NCI-H1092 treated with DMSO at 0.1 percent for 48 hours (cell line): ENCODE measurements at places on chromosomes 5 and 9.
A peak's percentile ranks its signal among the peaks of the same experiment; 100 is the strongest.

DNA sequence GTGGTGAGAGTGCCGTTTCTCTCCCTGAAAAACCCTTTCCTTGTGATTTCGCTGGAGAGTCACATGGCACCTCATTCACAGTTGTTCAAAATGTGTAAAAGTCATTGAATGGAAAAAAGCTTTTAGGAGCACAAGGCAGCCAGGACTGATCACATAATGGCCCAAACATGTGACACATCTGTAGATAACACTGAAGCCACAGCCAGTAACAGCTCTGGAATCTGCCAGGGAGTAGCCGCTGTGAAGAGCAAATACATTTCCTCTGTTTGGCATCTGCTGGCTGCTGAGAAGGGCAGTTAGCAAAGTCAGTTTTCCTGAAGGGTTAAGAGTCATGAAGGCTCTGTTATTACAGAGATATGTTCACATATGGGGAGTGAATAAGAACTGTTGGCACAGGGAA lies 271.8 kb downstream of the NNT start:
- DNase-seq: no peak

GRCh38 chr5:78328585-78329173 lies 31.7 kb upstream of the SCAMP1 start:
- no peak for DNase-seq

DNA sequence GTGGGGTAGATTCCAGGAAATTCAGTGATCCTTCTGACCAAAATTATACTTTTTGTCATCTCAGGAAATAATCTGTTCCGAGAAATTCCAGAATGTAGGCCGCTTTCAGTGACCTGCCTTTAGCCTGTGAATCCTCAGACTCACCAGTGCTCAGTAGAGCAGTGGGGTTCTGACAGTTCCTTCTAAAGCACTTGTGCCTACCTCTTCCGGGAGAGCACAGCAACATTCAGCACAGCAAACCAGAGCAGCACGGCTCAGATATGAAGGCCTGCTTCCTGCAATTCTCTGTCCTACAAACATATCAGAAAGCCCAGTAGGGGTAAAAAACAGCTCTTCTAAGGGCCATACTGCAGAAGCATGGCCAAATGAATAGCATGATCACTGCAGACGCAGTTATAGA lies 15.0 kb downstream of the FANCC start:
- DNase-seq: no peak

DNA sequence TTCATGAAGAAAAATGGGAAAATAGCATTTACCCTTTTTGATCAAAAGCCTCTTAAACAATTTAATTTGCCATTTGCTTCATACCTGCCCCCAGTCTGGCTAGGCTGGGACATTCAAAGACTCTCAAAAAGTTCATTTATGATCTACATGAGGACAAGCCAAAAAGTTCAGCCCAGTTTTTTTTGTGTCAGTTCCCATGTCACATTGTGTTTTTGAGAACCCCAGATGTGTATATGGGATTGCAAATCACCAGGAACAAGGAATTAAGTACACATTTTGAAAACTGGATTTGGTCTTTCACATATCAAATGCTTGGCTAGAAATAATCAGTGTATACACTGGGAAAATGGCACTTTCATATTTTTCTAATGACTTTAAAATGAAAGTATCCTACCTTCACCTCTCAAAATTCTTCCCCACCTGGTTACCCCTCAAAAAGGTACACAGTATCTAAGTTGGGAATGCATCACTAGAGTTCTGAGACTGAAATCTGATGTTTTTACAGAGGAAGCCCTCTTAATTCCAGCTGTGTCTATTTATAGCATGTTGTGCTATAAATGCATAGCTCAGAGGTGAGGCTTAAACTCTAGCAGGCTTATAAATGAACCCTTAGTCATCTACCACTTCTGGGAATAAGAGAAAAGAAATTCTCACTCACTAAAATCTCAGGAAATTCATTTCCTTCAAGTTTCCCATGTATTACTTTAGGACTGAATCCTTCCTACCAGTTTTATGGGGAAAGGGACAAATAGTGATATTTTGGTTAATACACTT lies 9.3 kb downstream of the STOM start:
- DNase-seq: no peak

GRCh38 chr5:170297589-170298462 lies at the start of gene LCP2:
LCP2 (minus strand) TSS chr5:170297777; CDS start chr5:170297611, 166 bp downstream.
- DNase-seq: no peak

DNA sequence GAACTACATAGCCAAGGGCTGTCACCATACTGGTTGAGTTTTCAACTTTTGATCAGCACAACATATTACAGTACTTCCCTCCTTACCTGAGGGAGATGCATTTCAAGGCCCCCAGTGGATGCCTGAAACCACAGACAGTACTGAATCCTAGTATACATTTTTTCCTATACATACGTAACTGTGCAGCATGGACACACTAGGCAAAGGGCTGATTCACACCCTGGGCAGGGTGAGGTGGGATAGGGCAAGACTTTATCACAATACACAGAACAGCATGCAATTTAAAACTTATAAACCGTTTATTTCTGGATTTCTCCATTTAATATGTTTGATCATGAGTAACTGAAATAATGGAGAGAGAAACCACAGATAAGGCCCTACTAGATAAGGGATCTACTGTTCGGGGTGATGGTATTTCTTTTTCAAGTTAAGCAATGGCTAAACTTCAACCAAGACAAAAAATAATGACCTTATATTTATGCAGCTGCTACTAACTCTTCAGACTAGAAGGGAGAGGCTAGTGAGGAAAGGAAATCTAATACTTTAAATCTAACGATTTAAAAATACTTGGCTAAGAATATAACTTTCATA lies 186.9 kb upstream of the GNA14 start:
- no peak for DNase-seq

- no peak for DNase-seq
These were observed 14.9 kb downstream of the LHFPL2 start for GRCh38 chr5:78633700-78634099.

DNA sequence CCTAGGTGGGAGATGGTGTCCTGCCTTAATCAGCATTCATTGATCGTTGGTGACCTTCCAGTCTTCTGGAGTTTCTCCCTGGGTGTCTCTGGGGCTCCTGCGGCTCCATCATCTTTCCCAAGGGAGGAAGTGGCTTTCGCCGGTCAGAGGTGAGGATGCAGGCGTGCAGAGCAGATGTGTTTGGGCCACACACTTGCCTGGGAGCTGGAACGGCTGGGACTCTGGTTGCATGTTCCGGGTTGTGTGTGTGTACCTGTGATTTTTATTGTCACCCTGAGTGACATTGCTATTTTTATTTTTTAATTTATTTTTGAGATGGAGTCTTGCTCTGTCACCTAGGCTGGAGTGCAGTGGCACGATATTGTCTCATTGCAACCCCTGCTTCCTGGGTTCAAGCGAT lies 9.6 kb downstream of the HMCN2 start:
- no peak for DNase-seq

- no peak for DNase-seq
These were observed 49.1 kb downstream of the NXNL2 start for GRCh38 chr9:88583901-88584596.

- no peak for DNase-seq
These were observed 51.3 kb downstream of the DPYSL3 start for GRCh38 chr5:147458581-147458980.

- DNase-seq: no peak
These were observed 69.3 kb downstream of the WWC1 start for GRCh38 chr5:168360521-168361285.

DNA sequence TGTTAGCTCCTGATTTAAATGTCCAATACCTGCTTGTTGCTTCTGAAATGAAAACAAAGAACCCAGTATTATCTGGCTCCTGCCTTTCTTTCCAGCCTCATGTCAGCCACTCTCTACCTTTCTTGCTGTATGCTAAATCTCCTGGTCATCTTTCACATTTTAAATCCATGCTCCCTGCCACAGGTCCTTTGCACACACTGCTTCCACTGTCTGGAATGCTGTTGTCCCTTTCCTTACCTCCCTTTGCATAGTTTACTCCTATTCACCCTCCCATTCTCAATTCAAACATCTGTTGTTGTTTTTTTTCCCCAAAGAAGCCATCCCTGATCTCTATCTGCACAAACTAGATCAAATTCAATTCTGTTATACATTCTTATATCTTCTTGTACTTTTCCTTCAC lies 97.0 kb upstream of the NR4A3 start:
- no peak for DNase-seq

GRCh38 chr5:40799258-40799657 lies 1.1 kb upstream of the PRKAA1 start:
- no peak for DNase-seq

GRCh38 chr9:88481933-88482332 lies 53.0 kb upstream of the NXNL2 start:
- DNase-seq: no peak

GRCh38 chr9:29830821-29831220 lies 2257.5 kb upstream of the C9orf72 start:
- peak; percentile 55 for DNase-seq

DNA sequence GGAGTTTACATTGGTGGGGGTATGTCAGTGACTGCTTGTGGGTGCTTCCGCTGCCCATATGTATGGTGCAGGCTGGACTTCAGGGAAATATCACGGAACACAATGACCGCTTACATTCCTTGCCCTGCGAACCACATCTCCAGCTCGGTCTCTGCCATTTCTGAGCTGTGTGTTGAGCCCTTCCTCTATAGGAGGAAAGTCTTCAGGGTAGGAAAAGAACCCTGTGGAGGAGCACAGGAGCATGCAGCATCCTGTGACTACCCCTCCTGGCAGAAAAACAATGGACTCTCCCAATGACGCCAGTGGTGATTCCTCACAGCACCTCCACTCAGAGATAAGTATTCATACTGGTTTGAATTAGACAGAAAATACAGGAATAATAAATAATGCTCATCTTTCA lies 276.8 kb upstream of the MAP3K1 start:
- DNase-seq: no peak

- DNase-seq: peak; percentile 35
These were observed 55.9 kb upstream of the SLCO6A1 start for GRCh38 chr5:102554728-102555127.

GRCh38 chr5:35884191-35884769 lies 27.6 kb downstream of the IL7R start:
- no peak for DNase-seq

- no peak for DNase-seq
These were observed 55.6 kb downstream of the GNA14 start for GRCh38 chr9:77592476-77592875.

GRCh38 chr9:77841739-77842386 lies 189.7 kb downstream of the GNAQ start:
- DNase-seq: no peak

GRCh38 chr9:37917313-37917731 lies 13.4 kb upstream of the SLC25A51 start:
- DNase-seq: no peak

- no peak for DNase-seq
These were observed 99.4 kb upstream of the HAND1 start for GRCh38 chr5:154577416-154577815.

DNA sequence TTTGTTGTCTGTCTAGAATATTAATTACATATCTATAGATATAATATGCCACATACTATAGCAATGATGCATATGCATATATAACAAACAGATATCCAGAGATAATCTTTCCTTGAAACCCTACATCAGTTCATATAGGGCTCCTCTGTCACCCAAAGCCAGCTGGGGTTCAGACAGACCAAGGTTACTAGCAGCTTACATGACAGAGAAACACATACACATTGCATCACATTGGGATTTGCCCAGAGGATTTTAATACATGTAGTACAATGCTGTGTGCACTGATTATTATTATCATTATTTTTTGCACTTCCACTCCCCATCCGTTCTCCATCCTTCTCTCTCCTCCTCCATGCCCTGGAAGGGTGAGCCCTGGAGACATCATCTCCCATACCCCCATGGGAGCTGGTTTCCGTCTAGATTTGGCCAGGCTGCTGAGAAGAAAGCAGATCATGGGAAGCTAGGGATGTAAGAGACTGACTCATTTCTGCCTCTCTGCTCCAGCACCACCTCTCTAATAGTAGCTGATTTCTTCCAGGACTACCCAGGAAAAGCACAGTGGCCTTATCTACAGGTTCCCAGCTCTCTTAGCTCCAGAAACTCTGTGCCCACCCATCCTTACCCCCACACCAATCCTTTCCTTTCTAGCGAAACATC lies 23.3 kb downstream of the FST start:
- DNase-seq: no peak

DNA sequence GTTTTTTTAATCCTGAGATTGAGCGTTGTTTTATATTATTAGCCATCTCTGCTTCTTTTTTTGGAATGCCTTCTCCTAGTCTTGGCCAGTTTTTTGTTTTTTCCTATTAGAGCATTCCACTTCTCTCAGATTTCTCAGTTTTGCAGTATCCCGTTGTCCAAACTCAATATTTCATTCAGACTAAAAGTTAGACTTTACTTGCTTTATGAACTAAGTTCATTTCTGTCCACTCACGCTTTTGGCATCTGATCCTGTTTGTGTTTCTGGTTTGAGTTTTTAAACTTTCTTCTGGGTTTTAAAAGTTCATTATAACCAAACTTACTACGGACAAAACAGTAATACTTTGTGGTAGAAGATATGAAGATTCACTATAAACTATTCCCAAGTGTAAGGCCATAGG lies 288.3 kb upstream of the MPDZ start:
- no peak for DNase-seq

DNA sequence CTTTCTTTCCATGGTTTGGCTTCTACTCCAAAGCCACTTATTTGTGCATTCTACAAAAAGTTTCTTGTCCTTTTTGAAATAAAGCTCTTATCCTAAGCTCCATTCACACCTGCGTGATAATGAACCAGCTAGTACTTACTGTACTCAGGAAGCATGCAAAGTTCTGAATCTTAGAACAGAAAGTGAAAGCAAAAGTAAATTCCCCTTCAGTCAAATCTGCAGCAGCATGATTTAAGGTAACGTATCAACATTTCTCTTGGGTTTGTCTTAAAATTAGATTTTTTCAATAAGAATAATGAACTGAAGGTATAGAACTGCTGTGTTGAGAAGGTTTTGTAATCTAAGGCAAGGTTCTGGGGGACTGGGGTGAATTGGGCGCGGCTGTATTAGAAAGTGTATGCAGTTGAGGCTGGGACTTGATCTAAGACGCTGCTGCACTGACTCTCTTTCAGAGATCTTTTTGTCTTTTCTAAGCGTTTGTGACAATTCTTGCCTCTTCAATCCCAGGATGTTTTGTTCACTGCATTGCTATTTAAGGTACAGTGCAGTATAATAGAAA lies at the start of gene ERAP2:
Gene ERAP2 (plus strand): TSS at position 209 of the 559 bp plus-strand sequence. CDS start 3,186 bp downstream, outside the sequence.
- DNase-seq: peak; percentile 29

DNA sequence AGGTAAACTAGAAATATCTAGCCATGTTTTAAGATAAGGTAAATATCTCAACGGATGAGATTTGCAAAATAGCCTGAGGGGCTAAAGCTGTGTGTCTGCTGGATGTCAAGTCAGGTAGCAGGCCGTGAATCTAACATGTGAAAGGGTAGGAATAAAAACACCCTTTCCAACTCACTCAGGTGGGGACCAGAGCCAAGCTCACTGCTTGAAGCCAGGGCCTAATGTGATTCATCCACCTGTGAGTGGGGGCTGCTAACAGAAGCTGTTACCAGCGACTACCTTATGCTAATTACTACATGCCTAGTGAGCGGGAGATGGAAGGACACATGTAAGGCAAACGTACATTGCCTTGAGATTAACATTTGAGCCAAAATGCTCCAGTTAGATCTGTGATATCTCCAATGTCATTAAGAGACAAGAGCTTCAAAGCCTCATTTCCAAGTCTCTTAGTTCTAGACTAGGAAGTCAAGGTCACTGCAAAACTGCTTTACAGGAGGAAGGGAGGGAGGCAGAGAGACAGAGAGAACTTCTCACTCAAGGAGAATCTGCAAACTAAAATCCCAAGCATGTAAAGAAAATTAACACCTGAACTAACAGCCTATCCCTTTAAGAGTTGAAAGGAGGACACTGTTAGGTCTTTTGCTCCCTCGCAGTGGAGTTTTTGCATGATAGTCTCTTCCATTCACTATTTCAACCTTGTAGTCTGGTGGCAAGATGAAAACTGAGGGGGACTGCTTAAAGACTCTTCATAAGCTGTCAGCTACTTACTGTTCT lies 141.6 kb upstream of the RPS23 start:
- DNase-seq: no peak
